ENCODE measurements at places on chromosomes 12 and 14.

DNA sequence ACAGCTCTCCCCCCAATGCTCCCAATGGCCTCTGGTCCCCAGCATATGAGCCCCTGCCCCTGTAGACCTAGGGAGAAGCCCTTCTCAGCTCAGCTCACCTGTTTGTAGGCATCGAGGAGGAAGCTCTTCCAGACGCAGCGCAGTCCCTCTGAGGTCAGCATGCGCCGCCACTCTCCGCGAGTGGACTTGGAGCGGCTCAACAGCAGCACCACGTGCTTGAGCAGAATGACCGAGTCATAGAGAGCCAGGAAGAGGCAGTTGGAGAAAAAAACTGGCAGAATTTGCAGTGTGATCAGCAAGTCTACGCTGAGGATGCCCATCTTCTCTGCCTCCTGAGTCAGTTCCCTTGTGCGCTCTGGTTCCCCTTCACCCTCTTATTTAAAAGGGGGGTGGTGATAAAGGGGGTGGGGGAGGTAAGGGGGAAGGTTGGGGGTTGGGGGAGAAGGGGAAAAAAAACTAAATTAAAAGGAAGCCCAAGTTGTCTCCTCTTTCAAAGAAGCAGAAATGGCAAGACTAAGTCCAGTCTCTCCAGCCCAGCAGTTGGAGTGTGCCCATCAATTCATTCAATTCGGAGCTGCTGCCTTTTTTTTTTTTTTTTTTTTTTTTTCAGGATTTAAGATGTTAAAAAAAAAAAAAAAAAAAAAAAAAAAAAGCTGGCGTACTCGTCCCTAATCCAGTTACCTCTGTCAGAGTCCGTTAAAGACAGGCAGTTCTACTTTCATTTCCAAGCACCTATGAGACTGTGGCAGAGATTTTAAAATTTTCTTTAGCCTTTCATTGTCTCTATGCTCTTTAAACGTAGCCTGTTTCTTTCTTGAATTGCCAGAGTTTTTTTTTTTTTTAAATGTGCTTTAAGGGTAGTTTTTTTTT is at the start of gene DIO2:
DIO2 (minus strand) TSS at position 352 of the 870 bp plus-strand sequence; CDS start at position 320, 32 bp downstream.
- no peak for DNase-seq

- DNase-seq, result peak; percentile 78
These were observed 728 bp upstream of the STON2 start for GRCh38 chr14:81400852-81401251.

DNA sequence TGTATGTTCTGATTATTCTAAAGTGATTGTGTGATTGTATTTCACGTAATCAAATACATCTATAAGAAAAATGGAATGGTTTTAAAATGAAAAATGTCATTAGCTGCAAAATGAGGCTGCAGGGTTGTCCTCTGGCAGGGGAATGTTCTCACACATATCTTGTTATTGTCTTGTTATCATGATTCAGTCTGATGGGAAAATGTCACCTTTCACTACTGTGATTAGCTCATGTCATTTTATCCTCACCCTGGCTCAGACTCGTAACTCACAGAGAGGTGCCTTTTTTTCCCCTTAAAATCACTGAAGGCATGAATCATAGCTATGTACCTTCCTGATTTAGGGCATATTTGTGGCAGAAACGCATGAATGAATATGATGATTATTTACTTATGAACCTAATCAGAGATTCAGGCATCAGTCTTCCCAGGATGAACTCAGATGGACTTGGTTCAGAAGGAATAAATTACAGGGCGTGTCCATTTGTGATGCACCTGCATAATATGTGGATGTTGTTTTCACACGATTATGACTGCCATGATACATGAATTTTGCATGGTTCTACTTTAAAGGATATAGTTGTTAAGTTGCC is 1339.2 kb downstream of the AACS start:
- DNase-seq, result no peak

GRCh38 chr12:34377243-34378035 is 355.1 kb downstream of the ALG10 start:
- no peak for DNase-seq

GRCh38 chr12:28640519-28640918 is 450.3 kb downstream of the CCDC91 start:
- no peak for DNase-seq

- DNase-seq, result no peak
These were observed 663 bp upstream of the ULK1 start for GRCh38 chr12:131893605-131894312.

GRCh38 chr12:64551676-64552075 is 58.6 kb upstream of the RASSF3 start:
- DNase-seq, result no peak

GRCh38 chr14:45038865-45039264 is 45.1 kb upstream of the PRPF39 start:
- DNase-seq, result no peak

- no peak for DNase-seq
These were observed at the start of gene ALDH2 for GRCh38 chr12:111766608-111767361. Gene ALDH2, plus strand, starts transcription at chr12:111766933. Its CDS starts 50 bp downstream, at chr12:111766983.

GRCh38 chr14:38255673-38256532 is at the start of gene CLEC14A:
Gene CLEC14A, minus strand, starts transcription at chr14:38256093. Its CDS starts 71 bp downstream, at chr14:38256022.
- DNase-seq, result no peak

- DNase-seq, result no peak
These were observed 5.4 kb downstream of the PSMD9 start for GRCh38 chr12:121893961-121894460.

DNA sequence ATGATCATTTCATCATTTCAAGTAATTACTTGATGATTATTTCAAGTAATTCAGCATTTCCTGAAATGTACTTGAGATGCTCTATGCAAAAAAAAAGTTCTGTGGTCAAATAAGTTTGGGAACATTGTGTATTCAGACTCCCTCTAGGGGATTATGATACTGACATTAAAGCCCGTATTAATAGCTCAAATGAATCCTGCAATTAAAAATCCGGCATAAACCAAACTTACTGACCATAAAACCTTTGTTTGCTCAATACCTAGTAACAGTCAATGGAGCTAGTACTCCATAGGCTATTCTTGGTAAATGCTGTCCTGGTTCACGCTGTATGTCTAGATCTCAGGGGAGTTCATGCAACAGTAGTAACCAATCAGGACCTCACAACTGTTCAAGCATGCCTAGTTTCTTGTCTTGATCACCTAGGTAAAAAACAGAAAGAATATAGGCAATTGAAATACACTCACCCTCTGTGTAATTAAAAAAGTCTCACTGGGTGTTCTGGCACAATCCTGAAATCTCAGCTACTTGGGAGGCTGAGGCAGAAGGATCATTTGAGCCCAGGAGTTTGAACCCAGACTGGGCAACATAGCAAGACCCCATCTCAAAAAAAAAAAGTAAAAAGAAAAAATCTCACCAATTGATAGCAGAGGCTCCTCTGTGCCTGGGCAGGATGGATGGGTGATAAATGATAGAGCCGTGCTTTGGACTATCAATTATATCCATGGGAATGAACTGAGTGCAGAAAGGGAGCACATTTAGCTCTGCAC is 14.1 kb downstream of the ALDH1L2 start:
- no peak for DNase-seq

DNA sequence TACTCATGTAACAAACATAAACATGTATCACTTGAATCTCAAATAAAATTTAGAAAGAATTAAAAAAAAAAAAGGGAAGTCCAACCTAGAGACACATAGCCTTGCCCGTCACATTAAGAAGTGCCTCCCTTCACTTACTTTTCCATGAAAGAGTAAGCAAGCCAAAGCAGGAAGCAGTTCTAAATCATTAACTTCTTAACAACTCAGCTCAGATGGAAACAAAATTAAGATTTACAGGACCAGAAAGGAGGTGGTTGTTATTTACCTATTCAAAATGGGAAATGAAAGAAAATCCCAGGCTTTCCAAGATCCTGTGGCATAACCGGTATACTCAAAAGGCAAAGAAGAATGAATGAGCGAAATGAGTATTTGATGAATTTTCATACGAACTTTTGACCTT is 258.6 kb upstream of the DCN start:
- no peak for DNase-seq

DNA sequence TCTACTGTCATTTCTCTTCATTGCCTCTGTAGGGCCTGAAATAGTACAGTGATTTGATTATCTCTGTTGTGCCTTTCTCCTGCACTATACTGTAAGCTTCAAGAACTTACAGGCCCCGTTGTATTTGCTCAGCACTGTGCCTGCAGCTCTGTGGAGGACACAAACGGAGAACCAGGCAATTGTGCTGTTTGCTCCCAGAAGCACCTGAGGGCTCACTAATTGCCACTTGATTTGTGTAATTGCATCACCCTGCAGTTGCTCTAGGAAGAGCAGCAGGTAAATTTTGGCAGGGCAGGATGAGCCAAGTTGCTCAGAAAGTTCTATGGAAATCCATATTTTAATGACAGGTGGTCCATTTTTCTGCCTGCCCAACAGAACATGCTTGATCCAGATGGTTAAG is 11.6 kb upstream of the KRT82 start:
- DNase-seq, result no peak

GRCh38 chr14:29301571-29301970 is 535.0 kb downstream of the FOXG1 start:
- no peak for DNase-seq

GRCh38 chr12:58487255-58487654 is 433.0 kb downstream of the LRIG3 start:
- DNase-seq, result no peak

- no peak for DNase-seq
These were observed 90.4 kb upstream of the DYNC1H1 start for GRCh38 chr14:101873991-101874390.

GRCh38 chr14:98374136-98374535 is 897.9 kb downstream of the BCL11B start:
- no peak for DNase-seq
